Activated T-helper 17 cell treated with anti-CD3 and anti-CD28 coated beads, Interleukin-2, amount 50 U/mL, for 72 hours (primary cell): ENCODE measurements at places on chromosomes 1 and 21.

DNA sequence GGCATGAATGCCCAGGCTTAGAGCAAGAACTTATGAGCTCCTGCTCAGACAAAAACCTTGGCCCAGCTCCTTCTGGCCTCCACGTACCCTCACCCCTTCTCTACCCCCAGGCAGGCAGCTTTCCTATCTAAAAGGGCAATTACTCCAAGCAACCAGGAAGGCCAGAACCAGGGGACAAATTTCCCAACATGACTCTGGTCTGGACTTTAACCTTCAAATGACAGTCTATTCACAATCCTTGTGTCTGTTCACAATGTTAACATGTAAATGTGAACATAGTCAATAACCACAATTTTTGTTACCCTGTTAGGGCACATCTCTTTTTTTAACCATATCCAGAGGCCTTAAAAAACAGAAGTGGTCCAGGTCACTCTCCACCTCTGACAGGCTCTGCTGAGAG, 64.4 kb upstream of the LAPTM5 start:
- no peak overlapping the region for H3K4me3 ChIP-seq
- no peak for ATAC-seq
- peaks cover 52% of the 10 kb centered on the region for H3K27me3 ChIP-seq
- no peaks in the 10 kb centered on the region for H3K36me3 ChIP-seq
- H3K4me1 ChIP-seq = peaks cover 15% of the 10 kb centered on the region

DNA sequence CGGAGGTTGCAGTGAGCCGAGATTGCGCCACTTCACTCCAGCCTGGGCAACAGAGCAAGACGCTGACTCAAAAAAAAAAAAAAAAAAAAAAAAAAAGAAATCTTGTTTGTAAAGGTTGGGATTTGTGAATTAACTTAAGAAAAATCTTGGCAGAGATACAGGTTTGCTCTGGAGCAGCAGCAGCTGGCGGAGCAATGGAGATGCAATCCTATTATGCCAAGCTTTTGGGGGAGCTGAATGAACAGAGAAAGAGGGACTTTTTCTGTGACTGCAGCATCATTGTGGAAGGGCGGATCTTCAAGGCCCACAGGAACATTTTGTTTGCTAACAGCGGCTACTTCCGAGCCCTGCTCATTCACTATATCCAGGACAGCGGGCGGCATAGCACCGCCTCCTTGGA, 5.6 kb downstream of the ZBTB8B start:
- ATAC-seq = no peak
- H3K4me3 ChIP-seq = no peak overlapping the region
- H3K36me3 ChIP-seq = no peaks in the 10 kb centered on the region
- H3K27ac ChIP-seq = no peak overlapping the region
- H3K4me1 ChIP-seq = peaks cover 3% of the 10 kb centered on the region
- H3K27me3 ChIP-seq = peaks cover 21% of the 10 kb centered on the region

DNA sequence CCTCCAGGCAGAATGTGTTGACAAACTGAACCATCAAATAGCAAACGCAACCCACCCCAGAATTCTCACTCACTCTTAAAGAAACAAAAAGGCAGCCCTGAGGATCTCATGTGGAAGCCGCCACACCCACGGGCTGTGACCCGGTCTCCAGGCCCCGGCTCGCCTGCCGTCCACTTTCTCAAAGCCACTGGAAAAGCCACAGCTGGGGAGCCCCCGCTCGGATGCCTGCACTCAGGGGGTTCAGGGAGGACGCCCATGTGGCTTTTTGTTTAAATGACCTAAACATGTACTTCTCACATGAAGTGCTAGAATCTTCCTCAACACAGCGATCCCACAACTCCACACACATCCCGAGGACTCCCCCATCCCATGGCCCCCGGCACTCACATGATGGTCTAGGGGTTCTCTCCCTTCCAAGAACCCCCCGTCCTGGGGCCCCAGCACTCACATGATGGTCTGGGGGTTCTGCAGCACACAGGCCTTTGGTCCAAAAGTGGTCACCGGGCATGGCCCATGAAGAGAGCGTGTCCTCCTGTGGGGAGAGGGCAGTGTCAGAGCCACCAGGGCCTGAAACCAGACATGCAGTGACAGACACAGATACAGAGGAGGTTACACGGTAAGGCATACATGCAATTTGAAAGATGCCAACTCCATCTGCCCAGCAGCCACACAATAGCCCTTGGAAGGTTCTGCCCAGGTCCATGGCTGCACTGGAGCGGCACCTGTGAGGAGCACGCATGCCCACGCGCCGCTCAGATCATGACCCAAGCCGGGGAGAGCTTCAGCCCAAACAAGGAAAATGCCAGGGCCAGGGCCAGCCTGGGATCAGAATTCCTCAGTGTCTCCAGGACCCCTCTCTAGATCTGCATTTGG, 16.5 kb downstream of the NADK start:
- H3K27ac ChIP-seq = no peak overlapping the region
- H3K4me3 ChIP-seq = no peak overlapping the region
- peaks cover 90% of the 10 kb centered on the region for H3K36me3 ChIP-seq
- H3K27me3 ChIP-seq = no peaks in the 10 kb centered on the region

- H3K36me3 ChIP-seq = peaks cover 79% of the 10 kb centered on the region
- peaks cover 18% of the 10 kb centered on the region for H3K4me1 ChIP-seq
- H3K27ac ChIP-seq = no peak overlapping the region
- ATAC-seq = no peak
- no peak overlapping the region for H3K4me3 ChIP-seq
These were observed 43.2 kb downstream of the LRRC8B start for GRCh38 chr1:89567797-89568196.

DNA sequence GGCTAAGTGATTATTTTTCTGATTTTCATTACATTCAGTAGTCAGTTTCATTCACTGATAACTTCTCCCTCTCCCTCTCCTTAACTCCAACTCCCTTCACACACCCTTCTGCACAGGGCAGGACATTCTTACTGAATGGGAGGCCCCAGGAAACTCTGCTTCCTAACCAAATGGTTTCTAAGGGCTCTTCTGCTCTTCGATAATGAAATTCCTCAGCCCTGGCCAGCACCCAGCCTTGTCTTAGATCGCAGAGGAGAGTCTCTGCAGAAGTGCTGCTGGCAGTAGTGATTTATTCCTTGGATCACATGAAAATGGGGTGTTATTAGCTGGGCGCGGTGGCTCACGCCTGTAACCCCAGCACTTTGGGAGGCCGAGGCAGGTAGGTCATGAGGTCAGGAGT, 16.4 kb downstream of the PLEKHM2 start:
- no peak overlapping the region for H3K27ac ChIP-seq
- H3K4me1 ChIP-seq = peaks cover 15% of the 10 kb centered on the region
- H3K4me3 ChIP-seq = no peak overlapping the region
- no peak for ATAC-seq

GRCh38 chr1:59315529-59316463, 18.9 kb downstream of the FGGY start:
- peaks cover 7% of the 10 kb centered on the region for H3K4me1 ChIP-seq
- no peaks in the 10 kb centered on the region for H3K27me3 ChIP-seq
- ATAC-seq = no peak
- H3K27ac ChIP-seq = peak overlapping the region; percentile 51
- no peak overlapping the region for H3K4me3 ChIP-seq

GRCh38 chr1:114181356-114181755, 27.7 kb upstream of the SYT6 start:
- no peak for ATAC-seq
- H3K27ac ChIP-seq = no peak overlapping the region
- no peaks in the 10 kb centered on the region for H3K36me3 ChIP-seq
- H3K4me3 ChIP-seq = no peak overlapping the region
- H3K27me3 ChIP-seq = peaks cover 3% of the 10 kb centered on the region

DNA sequence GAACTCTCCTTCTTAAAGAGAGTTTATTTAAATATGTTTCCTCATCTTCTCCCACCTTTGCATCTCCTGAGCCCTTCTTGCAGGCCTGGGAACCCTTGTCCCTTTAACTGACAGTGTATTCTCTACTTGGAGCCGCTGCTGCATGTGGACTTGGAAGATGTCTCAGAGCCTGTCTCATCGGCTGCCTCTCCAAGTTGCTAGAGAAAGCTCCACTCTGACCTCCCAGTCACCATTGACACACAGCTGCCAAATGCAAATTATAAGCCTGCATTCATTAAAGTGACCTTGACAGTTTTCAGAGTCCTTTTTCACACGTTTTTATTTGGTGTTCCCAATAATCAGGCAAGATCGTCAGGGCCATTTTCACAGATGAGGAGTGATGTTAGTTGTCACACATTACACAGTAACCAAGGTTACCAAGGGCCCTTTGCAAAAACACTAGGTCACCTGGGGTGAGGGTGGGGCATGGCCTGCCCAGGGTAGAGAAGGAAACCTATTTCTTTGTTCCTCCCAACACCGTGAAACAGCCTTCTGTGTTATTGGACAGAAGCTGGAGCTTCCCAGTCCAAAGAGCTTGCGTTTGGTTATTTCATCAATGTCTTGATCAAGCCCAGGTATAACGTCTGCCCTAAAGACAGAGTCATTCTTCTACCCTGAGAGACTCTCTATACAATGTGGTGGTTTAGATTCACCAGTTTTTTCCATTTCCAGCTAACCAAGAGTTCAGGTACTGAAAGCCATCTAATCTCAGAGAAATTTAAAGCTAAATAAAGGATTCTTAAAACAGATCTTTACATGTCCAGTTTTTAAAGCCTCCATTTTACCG, 164.1 kb downstream of the GALNT2 start:
- peak; percentile 86 for ATAC-seq
- peaks cover 17% of the 10 kb centered on the region for H3K36me3 ChIP-seq
- no peaks in the 10 kb centered on the region for H3K27me3 ChIP-seq
- peak overlapping the region; percentile 33 for H3K4me3 ChIP-seq
- H3K4me1 ChIP-seq = peaks cover 15% of the 10 kb centered on the region

DNA sequence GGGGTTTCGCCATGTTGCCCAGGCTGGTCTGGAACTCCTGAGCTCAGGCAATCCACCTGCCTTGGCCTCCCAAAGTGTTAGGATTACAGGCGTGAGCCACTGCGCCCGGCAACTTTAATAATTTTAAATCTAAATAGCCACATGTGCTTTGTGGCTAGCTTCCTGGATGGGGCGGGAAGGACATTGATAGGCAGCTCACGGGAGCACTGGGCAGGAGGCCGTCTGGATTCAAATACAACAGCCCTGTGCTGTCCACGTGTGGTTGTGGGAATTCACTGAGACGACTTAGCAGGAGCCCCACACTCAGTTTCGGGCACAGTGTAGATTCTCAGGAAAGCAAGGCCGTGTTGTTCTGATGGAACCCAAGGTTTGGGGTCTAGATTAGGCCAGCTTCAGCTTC, 177.1 kb downstream of the ETS2 start:
- no peaks in the 10 kb centered on the region for H3K36me3 ChIP-seq
- H3K27ac ChIP-seq = no peak overlapping the region
- no peak overlapping the region for H3K4me3 ChIP-seq

- peaks cover 21% of the 10 kb centered on the region for H3K27me3 ChIP-seq
- H3K4me1 ChIP-seq = peaks cover 5% of the 10 kb centered on the region
- peak; percentile 85 for ATAC-seq
These were observed 20.3 kb upstream of the SLC26A9 start for GRCh38 chr1:205963352-205964155.

GRCh38 chr1:212944229-212944901, 6.0 kb upstream of the VASH2 start:
- peaks cover 6% of the 10 kb centered on the region for H3K27me3 ChIP-seq
- H3K4me3 ChIP-seq = no peak overlapping the region
- H3K36me3 ChIP-seq = no peaks in the 10 kb centered on the region

GRCh38 chr1:201406831-201407406, 7.8 kb upstream of the LAD1 start:
- H3K36me3 ChIP-seq = no peaks in the 10 kb centered on the region
- peaks cover 3% of the 10 kb centered on the region for H3K27me3 ChIP-seq
- H3K4me3 ChIP-seq = no peak overlapping the region
- H3K27ac ChIP-seq = no peak overlapping the region

DNA sequence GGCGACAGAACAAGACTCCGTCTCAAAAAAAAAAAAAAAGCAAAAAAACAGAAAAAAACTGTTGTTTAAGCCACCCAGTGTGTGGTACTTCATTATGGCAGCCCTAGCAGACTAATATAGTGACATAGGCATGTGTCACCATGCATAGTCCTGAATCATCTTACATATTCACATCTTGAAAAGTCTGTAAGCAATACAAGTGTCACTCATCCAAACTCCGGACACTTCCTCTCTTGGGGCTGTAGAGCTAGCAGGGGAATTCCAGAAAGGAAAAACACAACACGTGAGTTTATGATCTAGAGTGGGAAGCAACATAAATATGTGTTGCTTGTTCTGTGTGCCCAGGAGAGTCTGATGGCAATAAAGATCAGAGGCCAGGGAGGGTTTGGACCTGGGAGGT, 81.6 kb upstream of the KCNE2 start:
- H3K27ac ChIP-seq = peak overlapping the region; percentile 45
- H3K4me1 ChIP-seq = peaks cover under 1% of the 10 kb centered on the region
- no peaks in the 10 kb centered on the region for H3K36me3 ChIP-seq
- no peaks in the 10 kb centered on the region for H3K27me3 ChIP-seq

GRCh38 chr1:1275836-1276235, 2.2 kb upstream of the UBE2J2 start:
- ATAC-seq = no peak
- peaks cover 24% of the 10 kb centered on the region for H3K36me3 ChIP-seq
- H3K27ac ChIP-seq = no peak overlapping the region
- H3K4me3 ChIP-seq = peak overlapping the region; percentile 4
- peaks cover 8% of the 10 kb centered on the region for H3K4me1 ChIP-seq
- no peaks in the 10 kb centered on the region for H3K27me3 ChIP-seq

DNA sequence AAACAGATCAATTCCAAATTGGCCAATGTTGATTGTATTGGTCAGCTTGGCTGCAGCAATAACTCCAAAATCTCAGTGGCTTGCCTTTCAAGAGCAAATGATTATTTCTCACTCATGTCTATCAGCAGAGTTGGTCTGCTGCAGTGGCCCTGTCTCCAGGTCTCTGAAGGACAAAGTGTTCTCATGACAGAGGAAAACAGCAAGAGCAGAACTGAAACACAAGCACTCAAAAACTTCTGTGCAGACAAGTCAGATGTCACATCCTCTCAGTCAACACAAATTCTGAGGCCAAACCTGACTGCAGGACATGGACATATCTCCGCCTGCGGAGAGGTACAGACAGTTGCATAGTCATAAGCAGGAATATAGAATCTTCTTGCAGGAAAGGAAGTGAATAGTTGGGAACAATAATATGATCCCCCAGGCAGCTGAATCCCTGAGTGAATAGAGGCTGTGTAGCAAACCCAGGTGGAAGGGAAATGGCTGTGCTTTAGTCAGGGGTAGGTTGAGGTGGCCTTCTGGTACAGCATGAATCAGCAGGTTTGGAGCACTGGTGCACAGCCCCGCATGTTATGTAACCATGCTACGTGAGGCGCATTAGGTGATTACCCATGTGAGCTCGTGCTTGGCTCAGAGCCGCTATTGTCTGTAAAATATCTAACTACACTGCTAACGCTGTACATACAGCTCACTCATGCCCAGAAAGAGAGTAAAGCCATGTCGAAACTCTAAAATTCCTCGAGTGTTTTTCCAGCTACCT, 17.1 kb upstream of the UBE2U start:
- H3K4me3 ChIP-seq = no peak overlapping the region
- no peak for ATAC-seq
- no peak overlapping the region for H3K27ac ChIP-seq
- H3K36me3 ChIP-seq = no peaks in the 10 kb centered on the region
- H3K4me1 ChIP-seq = no peaks in the 10 kb centered on the region

DNA sequence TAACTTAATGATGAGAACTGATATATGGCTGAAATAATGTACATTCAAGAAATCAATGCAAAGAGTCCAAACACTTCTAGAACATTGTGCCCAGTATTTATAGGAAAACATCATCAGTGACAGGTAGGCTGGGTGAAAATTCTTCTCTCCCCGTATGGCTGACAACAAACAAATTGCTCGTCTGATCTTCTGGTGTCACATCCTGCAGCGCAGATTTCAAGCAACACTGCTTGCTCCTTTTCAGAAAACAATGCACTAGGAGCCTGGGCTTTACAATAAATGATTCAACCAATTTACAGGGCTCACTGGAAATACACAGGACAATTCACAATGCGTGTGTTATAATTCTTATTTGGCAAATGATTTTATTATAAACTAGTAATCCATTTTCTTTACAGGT, 185.3 kb downstream of the RERE start:
- H3K27me3 ChIP-seq = no peaks in the 10 kb centered on the region
- H3K36me3 ChIP-seq = no peaks in the 10 kb centered on the region
- no peak overlapping the region for H3K4me3 ChIP-seq
- no peak for ATAC-seq
- peaks cover 17% of the 10 kb centered on the region for H3K4me1 ChIP-seq
